Ureter (tissue), 1 donor: ENCODE measurements at places on chromosomes 4 and X. TPM values are rescaled to one million over a fixed set of nuclear protein-coding genes. Genes with fewer than 3 reads are reported as not detected.
A peak's percentile ranks its signal among the peaks of the same experiment; 100 is the strongest.

- no peak for DNase-seq
Measured at GRCh38 chr4:159107203-159107925, 4.5 kb downstream of the RAPGEF2 start.

DNA sequence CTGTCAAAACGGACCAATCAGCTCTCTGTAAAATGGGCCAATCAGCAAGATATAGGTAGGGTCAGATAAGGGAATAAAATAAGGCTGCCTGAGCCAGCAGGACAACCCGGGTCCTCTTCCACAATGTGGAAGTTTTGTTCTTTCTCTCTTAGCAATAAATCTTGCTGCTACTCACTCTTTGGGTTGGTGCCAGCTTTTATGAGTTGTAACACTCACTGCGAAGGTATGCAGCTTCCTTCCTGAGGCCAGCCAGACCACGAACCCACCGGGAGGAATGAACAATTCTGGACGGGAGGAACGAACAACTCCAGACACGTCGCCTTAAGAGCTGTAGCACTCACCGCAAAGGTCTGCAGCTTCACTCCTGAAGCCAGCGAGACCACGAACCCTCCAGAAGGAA is 287.8 kb downstream of the RAPGEF2 start:
- peak; percentile 64 for DNase-seq

- DNase-seq: no peak
Measured at GRCh38 chr4:153822316-153822715, 33.4 kb upstream of the SFRP2 start.

- no peak for DNase-seq
Measured at GRCh38 chr4:38560768-38561558, 103.0 kb upstream of the KLF3 start.

DNA sequence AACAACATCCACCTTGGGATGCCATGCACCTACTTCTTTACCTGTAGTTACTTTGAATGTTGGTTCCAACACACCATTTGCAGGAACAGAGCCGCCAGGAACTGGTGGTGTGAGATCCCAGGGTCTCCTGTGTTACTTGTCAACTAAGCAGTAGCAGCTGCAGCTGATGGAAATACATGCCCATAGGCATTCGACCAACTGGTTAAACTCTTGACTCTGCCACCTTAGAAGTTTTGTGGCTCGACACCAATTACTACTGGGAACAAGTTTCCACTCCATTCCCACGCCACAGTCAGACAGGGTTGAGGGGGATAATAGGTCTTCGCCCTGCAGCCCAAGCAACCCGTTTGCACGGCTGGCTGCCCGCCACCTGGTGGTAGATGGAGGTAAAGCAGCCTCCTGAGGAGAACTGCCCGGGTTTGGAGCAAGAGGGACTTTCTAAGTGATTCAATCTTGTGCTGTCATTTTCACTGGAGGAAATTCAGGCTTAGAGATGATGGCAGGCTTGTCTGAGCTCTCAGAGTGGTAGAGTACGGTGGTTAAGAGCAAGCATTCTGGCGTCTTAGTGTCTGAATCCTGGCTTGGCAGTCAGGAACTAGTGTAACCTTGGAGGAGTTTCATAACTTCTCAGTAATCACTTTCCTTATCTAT is 119.1 kb upstream of the TRIM2 start:
- peak; percentile 82 for DNase-seq

The ARMCX1 gene
- 17.6 TPM for total RNA-seq

DNA sequence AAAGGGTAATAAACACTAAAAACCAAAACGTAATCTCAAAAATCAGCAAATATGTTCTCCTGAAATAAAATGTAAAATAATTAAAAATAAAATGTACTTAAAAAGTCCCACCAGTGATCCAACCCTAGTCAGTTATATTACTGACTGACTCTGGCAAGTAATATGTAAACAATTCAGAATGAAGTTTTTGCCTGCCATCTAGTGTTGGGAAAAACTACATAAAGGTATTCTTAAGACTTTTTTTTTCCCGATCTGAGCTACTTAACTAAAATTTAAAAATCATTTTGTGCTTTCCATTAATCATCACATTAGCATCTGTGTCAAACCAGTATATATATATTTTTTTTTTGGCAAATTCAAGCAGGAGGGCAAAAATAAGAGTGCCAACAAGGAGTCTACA is 24.0 kb downstream of the RCHY1 start:
- no peak for DNase-seq

GRCh38 chrX:27336466-27337091 is 126.6 kb downstream of the PPP4R3C start:
- DNase-seq: no peak

DNA sequence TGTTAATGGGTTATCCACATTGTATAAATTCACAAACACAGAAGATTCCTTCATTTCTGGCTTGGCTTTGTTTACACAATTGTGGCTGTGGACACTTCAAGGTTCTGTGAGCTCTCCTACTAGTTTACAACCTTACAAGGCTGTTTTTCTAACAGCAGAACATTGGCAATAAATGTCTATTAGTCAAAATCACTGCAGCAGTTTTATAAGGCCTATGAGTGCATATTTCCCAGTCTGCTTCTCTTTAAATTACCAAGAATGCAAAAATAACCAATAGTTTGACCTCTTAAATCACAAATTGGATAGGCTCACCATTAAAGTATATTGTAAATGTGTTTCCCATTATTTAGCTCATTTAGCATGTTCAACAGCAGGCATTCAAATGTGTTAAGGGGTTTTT is 239.2 kb downstream of the DKK2 start:
- DNase-seq: no peak

The SLC25A4 gene
- 28.0 TPM for total RNA-seq

The PAK3 gene
- total RNA-seq: 7.6 TPM

- no peak for DNase-seq
Measured at GRCh38 chr4:184889666-184890335, 64.0 kb upstream of the ACSL1 start.

DNA sequence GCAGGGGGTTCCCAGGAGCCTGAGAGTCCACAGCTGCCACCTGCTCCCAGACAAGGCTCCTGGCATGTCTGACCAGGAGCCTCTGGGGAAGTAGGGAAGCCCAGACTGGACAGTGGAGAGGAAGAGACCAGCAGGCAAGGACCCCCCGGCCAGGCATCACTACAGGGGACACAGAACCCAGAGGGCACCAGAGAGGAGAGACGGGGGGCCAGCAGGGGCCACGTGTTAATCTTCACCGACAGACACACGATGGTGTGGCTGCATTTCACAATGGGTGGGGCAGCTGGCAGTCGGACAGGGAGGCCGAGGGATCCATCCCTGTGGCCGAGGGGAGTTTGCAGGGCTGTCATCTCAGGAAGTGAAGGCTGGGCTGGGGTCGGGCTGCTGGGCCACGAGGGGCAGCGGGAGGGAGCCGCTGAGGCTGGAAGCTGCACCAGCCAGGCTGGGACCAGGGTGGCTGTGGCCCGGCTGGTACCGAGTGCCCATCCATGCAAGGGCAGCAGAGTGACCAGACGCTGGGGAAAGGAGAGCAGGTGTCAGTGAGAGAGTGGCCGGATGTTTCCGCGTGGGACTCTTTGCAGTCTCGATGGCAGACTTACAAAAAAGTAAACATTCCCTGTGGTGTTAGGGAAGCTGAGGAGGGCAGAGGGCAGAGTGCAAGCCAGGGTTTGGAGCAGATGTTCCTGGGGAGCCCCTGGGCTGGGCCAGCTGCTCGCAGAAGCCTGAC is 4.7 kb downstream of the PDE6B start:
- no peak for DNase-seq

The XAGE2 gene
- not detected for total RNA-seq

- DNase-seq: no peak
Measured at GRCh38 chr4:161803171-161803570, 360.6 kb downstream of the FSTL5 start.

The USP17L15 gene
- not detected for total RNA-seq

The MAGEA8 gene
- not detected for total RNA-seq

DNA sequence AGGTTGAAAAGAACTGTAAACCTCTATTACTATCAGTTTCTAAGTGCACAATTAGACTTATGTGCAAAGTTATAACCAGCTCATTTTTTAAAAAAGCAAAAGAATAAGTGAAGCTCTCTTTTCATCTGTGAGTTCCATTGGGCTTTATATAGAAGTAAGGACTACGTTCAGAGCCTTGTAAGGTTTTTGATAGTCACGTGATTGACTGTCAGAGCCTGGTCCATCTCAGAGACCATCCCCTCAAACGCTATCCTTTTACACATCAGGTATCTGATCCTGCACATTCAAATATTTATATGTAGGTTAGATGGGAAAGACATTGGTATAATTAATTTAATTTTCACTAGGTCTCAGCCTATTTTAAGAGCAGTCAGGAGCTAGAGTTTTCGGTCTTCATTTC is 279.3 kb downstream of the INPP4B start:
- no peak for DNase-seq

DNA sequence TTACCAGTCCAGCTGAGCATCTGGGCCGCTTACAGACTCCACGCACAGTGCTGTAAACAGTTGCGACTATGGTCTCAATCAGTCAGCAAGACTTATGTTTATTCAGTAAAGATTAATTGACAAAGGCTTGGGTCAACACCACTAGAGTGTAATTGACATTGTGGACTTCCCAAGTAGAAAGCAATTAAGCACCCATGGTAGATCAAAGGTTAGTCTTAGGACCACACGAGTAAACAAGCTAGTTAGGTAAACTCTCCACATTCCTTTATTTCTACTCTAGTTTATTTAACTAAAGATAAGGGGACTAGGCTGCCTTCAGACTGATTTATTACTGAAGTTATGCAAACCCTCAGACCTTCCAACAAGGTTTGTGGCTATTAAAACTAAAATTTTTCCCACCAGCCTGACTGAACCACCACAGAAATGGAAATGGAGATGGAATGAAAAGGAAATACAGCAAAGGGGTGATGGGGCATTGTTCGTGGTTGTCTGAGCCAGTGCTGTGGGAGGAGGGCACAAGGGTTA is 44.2 kb downstream of the MTHFD2L start:
- no peak for DNase-seq

DNA sequence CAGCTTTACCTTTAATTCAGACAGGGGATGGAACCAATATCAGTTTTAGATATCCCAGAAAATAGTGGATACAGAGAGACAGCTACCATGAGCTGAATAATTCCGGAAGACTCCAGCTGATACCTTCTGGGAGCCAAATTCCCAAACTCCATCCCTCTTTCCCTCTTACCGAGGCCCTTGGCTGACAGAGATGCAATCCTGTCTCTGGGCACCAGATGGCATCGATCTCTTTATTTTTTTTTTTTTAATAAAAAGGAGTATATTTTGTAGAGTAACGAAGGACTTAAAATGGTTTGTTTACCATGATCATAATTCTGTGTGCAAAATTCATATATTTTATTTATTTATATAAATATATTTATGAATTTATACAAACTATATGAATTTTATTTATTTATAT is 31.0 kb downstream of the RAB40A start:
- no peak for DNase-seq

- DNase-seq: no peak
Measured at GRCh38 chr4:107818301-107818910, 6.3 kb upstream of the SGMS2 start.
